ENCODE measurements at places on chromosomes 7 and 10.

GRCh38 chr7:341841-342638 is 52.1 kb downstream of the FOXL3 start:
- DNase-seq, result no peak

DNA sequence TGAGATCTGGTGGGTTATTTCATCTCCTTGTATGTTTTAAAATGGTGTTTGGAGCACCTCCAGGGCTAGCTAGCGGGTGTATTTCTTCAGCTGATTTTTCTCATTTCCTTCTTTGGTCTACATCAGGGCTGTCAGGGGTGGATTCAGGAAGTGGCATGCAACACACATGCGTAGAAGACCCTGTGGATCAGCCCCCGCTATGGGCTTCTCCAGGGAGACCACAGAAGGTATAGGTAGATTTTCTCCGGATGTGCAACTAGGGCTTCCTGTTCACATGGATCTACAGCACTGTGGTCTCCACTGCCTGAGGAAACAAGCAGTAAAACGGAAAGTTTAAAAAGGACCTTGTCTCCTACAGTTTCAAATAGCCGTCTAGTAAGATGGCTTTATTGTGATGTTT is 10.4 kb downstream of the NUB1 start:
- peak; percentile 92 for DNase-seq

DNA sequence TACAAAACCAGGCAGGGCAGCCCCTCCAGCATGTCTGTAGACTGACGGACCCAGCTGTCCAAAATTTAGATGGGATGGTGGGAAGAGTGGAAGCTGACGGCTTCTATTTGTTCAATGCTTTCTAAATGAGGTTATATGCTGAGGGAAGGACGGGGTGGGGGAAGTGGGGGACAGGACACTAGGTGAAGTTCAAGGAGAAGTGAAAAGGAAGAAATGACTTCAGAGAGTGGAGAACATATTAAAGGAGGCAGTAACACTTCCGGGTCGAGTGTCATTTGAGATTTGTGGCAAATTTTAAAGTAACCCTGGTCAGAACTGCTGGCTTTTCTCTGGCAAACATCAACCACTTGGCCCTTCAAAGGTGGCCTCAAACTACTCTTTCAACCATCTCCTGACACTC is 9.4 kb downstream of the PIP4K2A start:
- DNase-seq, result no peak

DNA sequence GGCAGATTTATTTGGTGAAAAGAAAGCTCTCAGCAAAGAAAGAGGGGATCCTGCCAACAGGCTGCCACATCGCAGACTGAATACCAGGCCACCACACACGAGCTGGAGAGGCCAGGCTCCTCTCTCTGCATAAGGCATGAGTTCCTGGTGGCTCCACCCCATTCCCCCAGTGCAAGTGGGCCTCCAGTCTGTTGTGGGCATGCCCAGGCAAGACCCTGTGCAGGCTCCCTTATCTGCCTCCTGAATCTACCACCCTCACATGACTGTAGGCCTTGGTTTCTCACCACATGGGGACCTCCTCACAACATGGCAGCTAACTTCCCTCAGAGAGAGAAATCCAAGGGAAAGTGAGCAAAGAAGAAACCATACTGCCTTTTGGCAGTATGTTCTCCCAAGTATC is 26.7 kb upstream of the CUL1 start:
- no peak for DNase-seq

GRCh38 chr10:96622013-96622787 is 35.4 kb upstream of the TM9SF3 start:
- DNase-seq, result no peak

GRCh38 chr7:25029075-25029474 is 49.1 kb upstream of the OSBPL3 start:
- DNase-seq, result no peak

DNA sequence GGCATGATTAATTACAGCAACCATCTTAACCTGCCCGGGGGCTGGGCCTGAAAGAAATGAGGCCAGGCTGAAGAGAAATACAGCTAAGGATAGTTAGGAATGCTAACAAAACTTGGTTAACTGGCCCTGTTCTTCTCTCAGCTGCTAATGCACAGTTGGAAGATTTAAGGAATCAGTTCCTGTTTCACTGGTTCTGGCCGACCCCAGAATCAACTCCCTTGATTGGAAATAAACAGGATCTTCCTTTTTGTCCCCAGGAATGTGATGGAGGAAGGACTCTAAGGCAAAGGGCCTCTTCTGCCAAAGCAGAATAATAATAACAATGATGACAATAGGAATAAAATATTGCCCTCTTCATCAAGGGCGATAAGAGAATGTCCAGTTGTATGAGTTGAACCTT is 3.5 kb upstream of the LRMDA start:
- no peak for DNase-seq

- DNase-seq, result peak; percentile 53
These were observed 256.3 kb downstream of the OTUD1 start for GRCh38 chr10:23694921-23695824.

GRCh38 chr10:111082102-111082975 is 5.5 kb downstream of the ADRA2A start:
- no peak for DNase-seq

DNA sequence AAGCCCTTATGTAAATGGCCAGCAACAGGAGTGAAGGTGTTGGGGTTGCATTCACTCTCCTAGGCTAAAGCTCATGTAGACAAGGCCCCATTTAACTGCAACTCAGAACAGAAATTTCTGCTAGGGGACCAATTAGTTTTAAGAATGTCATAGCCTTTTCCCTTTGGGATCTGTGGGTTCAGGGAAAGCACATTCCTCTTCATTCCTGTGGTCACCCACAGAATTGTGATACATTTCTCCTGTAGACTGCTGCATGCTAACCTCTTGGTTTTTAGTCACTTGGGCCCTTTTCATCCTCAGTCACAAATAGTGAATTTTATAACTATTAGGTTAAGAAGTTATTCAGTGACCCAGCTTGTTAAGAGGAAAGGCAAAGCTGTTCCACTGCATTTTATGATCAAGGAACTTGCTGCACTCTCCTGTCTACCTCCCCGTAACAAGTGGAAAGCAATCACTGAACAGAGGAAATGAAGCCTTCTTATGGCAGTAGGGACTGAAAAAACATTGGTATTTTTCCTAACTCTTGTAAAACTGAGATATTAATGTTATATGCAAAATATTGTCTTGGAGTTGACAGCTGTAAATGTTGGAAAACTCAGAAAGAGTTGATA is 124.9 kb downstream of the SND1 start:
- DNase-seq, result no peak

- no peak for DNase-seq
These were observed 166.7 kb upstream of the ZNF32 start for GRCh38 chr10:43815181-43815885.

DNA sequence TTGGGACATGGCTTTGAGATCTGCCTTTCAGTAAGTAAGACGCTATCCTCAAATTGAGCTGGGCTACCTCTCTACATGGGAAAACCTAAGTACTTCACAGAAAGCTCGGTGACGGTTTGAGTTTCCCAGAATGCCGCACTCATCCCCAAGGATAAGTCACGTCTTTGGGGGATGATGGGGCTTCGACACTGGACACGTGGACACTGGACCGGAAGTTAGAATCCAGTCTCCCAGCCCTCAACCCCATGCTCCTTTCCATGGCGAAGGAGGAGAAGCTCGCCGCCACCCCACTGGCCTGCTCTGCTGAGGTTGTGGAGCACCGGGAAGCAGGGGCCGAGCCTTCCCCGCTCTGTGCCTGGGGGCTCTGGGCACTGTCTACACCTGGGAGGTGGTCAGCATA is 27.5 kb downstream of the PTPRE start:
- DNase-seq, result no peak

GRCh38 chr7:49333180-49333881 is 409.0 kb downstream of the CDC14C start:
- DNase-seq, result no peak

GRCh38 chr10:48383393-48383792 is 76.9 kb downstream of the MAPK8 start:
- no peak for DNase-seq

DNA sequence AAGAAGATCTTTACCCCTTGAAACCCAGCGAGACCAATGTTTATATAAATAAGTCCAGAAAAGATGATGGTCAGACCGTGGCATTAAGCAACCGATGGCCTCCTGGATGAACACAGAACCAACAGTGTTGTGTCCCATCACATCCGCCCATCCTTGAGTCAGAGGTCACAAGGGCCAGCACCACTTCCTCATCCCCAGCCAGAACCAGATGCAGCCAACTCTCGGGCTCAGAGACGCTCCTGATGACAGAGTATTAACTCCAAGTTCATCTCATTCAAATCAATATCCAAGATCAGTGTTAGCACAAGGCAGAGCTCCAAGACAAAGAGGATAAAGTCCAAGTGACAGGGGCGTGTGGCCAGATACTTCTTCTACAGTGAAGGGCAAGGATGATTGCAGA is 63.5 kb downstream of the FAM53B start:
- DNase-seq, result no peak

DNA sequence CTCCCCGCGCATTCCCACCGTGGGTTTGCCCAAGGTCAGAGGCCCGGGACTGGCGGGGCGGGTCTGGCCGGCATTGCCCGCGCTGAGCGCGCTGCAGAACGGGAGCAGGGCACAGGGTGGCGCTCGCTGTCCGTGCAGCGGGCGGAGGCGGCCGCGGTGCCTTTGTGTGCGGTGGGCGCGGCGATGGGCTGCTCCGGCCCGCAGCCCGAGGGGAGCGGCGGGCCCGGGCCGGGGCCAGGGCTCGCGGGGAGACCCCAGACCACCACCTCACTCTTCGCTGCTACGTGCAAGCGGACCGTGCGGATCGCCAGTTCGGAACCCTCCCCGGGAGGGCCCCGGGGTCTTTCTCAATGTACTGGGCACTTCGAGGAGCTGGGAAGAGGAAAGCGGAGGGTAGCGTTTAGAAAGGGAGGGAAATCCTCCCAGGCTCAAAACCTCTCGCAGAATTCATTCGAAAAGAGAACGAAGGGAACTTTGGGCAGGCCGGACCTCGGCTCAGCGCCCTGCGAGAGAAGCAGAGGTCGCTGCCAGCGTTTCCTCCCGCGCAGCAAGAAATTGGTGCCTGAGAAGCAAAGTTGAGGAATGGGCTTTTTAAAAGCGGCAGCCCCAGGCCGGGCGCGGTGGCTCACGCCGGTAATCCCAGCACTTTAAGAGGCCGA is 8.5 kb downstream of the SP8 start:
- DNase-seq, result no peak

- DNase-seq, result no peak
These were observed 2.0 kb downstream of the GFRA1 start for GRCh38 chr10:116270771-116271592.

DNA sequence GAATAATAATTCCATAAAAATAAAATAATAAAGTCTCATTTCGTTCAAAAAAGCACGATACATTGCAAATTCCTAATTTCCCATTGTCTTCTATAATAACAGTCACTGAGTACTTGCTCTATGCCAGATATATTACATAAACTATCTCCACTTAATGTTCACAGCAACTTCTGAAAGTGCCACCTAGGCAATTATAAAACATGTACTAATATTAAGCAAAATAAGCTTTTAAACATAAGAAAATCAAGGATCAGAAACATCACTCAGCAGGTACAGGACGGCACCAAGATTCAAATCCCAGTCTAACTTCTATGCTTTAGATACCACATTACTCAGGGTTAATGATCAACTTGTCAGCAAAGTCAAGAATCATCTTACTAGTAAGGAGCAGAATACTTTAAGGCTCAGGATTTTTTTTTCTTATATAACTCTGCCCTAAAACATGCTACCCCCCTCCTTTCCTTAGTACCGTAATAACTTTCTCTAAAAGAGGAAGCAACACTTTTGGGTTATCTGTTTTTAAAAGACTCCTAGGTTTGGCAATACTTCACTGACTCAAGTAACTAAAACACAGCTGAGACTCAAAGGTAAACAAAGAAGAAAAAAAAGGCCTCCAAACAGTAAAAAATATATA is 51.3 kb downstream of the USP6NL start:
- DNase-seq, result peak; percentile 95

DNA sequence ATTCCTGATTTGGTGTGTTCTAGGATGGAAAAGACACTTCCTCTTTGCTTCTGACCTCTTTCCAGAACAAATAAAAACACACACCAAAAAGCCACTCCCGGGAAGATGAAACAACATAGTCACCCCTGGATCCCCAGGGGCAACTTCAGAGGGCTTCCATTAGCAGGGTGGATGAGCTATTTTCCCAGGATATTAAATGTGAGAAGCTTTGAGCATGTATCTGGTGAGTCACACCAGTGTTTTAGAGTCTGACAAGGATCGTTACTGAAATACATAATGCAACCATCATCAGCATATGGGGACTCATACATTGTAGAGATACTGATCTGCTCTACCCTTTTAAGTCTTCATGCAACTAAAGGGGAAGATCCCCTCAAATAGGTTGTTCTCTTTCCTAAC is 115.5 kb upstream of the ZNF438 start:
- DNase-seq, result no peak

- no peak for DNase-seq
These were observed 11.5 kb upstream of the MACC1 start for GRCh38 chr7:20228654-20229053.

- peak; percentile 60 for DNase-seq
These were observed 5.2 kb downstream of the DMBT1 start for GRCh38 chr10:122565766-122566206.

GRCh38 chr7:38283809-38284208 is 10.4 kb upstream of the TARP start:
- no peak for DNase-seq

DNA sequence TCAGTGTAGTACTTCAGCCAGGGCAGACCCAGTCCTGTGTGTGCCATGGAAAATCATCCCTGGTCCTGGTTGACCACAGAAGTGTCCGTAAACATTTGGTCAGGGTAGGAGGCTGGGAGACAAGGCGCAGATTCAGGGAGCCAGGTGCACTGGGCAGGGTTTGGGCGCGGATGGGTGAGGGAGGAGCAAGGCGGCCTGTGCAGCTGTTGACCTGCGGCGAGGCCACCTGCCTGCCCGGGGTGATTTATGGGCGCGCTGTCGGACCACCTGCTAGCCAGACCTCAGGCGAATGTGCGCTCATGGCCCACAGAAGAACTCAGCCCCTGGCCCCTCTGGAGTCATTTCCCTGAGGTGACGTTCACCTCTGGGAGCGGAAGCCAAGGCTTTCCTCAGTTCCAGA is 6.6 kb downstream of the SFRP5 start:
- no peak for DNase-seq

DNA sequence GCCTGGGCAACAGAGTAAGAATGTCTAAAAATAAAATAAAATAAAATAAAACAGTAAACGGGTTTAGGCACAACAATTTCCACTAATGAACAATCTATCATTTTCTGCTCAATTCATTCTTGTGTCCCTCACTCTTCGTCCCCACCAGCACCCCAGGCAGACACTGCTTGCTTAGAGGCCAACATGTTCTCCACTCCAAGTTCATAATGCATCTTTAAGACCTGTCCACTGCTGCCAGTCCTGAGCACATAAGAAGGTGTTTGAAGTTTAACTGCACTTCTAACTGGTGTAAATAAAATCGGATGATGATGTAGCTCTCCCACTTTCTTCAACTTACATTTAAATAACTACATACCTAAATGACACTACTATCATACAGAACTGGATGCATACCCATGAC is 13.2 kb downstream of the PDLIM1 start:
- DNase-seq, result no peak

- no peak for DNase-seq
These were observed 56.5 kb upstream of the KDM7A start for GRCh38 chr7:140232957-140233917.

- DNase-seq, result no peak
These were observed 27.6 kb upstream of the GARS1 start for GRCh38 chr7:30567081-30567480.

- peak; percentile 86 for DNase-seq
These were observed 41.4 kb upstream of the MAP3K8 start for GRCh38 chr10:30392564-30392990.

Data from Kasumi-1 (cell line).